ENCODE measurements at places on chromosomes 12 and 14.

DNA sequence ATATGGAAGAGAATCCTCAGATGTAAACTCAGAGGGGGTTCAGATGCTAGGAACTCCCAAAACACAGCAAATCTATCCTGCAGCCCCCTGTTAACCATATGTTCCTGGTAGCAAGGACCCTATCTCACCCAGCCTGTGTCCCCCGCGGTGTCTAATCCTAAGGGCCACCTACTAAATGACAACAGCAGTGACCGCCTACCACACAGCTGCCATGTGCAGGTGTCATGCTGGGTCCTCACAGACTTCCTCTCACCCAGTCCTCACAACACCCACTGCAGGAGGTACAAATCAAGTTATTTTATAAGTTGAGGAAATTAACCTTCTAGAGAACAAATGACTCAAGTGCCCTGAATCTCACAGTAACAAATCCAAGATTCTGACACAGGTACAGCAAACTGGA lies 73.9 kb downstream of the ITPK1 start:
- DNase-seq = no peak

DNA sequence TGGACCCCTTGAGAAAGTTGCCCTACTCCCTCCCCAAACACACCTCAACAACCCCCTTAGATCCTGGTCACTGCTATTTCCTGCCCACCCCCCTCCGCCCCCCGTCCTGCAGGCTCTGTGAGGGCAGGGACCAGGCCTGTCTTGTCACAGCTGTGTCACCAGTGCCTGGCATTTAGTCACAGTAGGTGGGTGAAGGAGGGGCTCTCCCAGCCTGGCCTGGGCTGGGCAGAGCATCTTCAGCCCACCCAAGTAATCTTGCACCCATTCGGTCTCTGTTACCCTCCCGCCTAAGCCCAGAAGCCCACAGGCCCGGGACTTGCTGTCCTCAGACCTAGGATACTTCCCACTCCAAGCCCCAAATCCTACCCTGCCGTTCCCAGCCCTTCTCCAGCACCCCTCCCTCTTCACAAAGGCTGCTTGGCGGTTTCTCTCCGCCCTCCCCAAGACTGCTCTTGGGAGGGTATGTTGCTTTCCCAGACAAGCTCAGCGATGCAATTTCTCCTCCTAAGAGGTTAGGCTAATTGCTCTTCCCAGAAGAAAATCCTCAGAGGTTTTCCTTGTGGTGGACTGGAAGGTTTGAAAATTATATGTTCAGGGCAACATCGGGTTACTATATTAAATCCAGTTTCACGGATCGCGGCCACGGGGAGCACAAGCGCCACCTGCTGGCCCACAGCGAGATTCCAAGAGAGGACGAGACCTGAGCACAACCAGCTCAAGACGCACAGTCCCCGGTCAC lies 50.8 kb upstream of the ZFP36L1 start:
- peak; percentile 68 for DNase-seq

DNA sequence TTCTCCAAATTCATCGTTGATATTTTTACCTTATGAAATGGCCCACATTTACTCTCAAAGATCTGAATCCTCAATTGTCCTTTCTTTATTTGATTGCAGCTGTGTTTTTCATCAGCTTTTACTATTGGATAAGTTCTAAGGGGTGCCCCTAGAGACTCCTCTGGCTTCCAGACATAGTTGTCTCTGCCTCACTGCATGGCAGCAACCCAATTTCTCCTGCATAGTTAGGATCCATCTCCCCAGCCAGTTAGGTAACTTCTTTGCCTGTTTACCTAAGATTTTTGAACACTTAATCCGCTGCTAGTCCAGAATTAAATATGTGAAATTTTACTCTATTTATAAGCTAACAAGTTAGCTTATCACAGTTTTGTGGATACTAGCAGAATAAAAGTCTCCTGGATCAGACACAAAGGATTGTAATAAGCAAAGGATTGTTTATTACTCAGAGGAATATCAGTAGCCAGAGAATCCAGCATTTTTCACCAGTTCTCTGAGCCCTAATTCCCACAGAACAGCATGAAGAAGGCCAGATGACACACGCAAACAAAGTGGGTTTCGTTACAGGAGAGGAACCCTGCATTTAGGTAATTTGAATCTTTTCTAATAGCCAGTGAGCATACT lies 101.1 kb downstream of the BBS10 start:
- no peak for DNase-seq

DNA sequence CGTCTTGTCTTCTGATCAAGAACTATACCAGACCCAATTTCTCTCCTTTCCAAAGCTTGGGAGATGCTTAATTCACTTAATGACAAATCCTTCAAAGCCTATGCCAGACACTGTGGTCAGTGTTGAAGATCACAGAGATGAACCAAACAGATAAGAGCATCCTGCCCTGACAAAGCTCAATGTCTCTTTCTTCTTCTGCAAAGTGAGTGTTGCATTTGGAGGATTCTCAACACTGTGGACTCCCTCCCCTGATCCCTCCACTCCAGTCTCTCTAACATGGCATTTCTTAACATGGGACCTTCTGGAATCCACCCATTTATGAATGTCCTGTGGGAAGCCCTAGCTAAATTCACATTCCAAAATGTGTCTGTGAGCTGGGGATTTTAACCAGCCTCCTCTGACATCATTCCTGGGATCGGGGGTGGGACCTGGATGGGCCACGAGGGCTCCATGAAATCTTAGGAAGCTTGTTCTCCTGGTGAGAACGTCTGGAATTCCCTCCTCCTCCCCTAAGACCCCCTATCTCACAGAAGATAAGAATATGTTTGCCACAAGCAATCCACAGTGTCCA lies 20.3 kb downstream of the SYNE3 start:
- DNase-seq = no peak

GRCh38 chr12:98345308-98345876 lies 170.0 kb upstream of the TMPO start:
- DNase-seq = no peak

- no peak for DNase-seq
Observed at GRCh38 chr14:56313789-56314188, 195.6 kb downstream of the PELI2 start.

- no peak for DNase-seq
Observed at GRCh38 chr12:110253176-110253575, 27.9 kb upstream of the ATP2A2 start.

- no peak for DNase-seq
Observed at GRCh38 chr12:89994911-89995310, 286.3 kb upstream of the ATP2B1 start.

DNA sequence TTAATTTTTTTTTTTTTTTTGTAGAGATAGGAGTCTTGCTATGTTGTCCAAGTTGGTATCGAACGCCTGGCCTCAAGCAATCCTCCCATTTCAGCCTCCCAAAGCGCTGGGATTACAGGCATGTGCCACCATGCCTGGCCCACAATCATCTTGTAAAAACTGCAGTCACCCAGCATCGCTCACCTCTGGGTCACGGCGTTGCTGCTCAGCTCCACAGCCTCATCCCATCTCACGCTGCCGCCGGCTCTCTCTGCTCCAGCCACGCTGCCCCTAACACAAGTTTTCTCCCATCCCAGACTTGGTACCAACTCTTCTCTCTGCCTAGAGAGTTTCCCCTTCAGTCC lies 69.2 kb downstream of the MAP1LC3B2 start:
- DNase-seq = no peak

DNA sequence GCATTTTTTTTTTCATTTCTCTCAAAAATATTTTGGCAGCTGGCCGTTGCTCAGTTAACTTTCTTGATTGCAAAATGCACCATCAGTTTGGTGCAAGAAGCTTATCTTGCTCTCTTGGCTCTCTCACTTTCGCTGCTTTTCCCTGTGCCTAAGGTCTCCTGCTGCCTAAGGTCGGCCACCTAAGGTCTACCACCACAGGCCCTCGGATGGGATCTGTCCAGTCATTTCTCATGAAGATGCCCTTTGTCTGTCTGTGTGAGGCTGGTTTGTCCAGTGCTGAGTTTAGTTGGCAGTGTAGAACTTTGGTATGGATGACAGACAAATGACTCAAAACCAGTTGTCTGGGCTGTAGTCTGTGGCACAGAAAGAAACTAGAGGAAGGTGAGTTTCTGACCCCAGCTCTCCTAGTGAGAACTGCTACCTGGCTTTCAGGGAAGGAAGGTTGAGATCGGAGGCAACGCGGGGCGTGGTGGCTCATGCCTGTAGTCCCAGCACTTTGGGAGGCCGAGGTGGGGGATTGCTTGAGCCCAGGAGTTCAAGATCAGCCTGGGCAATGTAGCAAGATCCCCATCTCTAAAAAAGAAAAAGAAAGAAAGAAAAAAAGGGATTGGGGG lies 2.6 kb downstream of the MLXIP start:
- DNase-seq = no peak

DNA sequence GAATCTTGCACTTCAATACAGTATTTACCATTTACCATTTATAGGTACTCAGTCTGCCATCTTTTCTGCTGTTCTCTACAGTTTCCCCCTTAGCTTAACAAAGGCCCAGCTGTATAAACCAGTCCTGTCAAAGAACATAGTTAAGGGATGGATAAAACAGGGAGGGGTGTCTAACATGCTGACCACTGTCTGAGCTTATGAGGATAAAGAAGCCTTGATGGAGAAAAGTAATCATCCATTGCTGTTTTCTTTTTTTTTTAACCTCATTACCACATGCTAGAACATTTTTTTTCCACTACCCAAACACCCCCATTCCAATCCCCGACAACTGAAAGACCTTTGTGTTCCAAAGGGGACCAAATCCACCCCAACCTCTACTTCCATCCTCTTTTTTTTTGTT lies 39.9 kb downstream of the SOX5 start:
- no peak for DNase-seq
